NCI-H1417 treated with DMSO at 0.1 percent for 48 hours (cell line): ENCODE measurements at places on chromosomes 1 and 21.

DNA sequence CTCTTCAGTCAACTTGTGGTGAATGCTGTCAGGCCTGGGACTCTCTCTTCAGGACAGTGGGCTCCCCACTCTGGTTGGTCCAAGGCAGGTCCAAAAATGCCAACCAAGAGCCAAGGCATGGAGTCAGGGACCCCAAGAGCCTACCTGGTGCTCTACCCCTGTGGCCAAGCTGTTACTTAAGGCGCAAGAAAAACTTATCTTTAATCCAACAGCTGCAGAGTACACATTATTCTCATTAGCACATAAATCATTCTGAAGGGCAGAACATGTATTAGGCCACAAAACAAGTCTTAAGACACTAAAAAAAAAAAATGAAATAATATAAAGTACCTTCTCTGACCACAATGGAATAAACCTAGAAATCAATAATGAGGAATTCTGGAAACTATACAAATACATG lies 65.7 kb downstream of the FAF1 start:
- DNase-seq, result no peak

GRCh38 chr1:63792152-63792551 lies 18.3 kb downstream of the ROR1 start:
- no peak for DNase-seq

GRCh38 chr21:28754127-28754611 lies 238.5 kb downstream of the LTN1 start:
- no peak for DNase-seq

- DNase-seq, result no peak
Measured at GRCh38 chr21:42056468-42056867, 14.6 kb upstream of the UMODL1 start.

GRCh38 chr1:201026836-201027235 lies 3.3 kb upstream of the KIF21B start:
- DNase-seq, result no peak

- no peak for DNase-seq
Measured at GRCh38 chr1:8152731-8153702, 126.9 kb upstream of the ERRFI1 start.
